ENCODE measurements at places on chromosomes 16 and 17.

DNA sequence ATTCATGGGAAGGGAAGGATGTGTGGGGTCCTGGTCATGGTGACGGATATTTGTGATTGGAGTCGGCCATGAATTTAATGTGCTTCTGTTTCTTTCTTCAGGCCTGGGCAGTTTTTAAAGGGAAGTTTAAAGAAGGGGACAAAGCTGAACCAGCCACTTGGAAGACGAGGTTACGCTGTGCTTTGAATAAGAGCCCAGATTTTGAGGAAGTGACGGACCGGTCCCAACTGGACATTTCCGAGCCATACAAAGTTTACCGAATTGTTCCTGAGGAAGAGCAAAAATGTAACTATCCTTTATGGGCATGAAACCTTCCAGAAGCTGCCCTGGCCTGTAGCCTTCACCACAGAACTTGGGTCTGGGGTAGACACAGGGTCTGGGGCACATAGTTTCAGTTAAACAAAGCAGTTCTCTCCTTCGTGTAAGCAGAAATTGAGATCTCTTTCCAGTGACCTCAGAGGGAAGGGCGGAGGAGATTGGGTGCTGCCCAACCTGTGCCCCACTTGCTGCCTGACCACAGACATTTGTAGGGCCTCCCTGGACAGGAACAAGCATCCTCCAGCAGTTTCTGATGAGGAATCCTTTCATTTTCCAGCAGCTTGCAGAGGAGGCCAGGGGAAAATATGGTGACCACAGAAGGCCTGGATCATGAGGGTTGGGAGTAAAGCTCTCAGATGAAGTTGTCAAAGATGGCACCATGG, 10.1 kb downstream of the IRF8 start:
- DNase-seq, result no peak

- DNase-seq, result no peak
Observed at GRCh38 chr17:69949973-69950695, 124.9 kb upstream of the KCNJ16 start.

- no peak for DNase-seq
Observed at GRCh38 chr16:363110-363765, 7.1 kb downstream of the MRPL28 start.

GRCh38 chr17:74550602-74551001, 4.7 kb upstream of the CD300C start:
- DNase-seq, result no peak

GRCh38 chr17:75909812-75910274, 5.2 kb upstream of the MRPL38 start:
- peak; percentile 35 for DNase-seq

GRCh38 chr16:20883554-20884239, 16.5 kb downstream of the DCUN1D3 start:
- DNase-seq, result no peak

- no peak for DNase-seq
Observed at GRCh38 chr16:48561960-48562393, 48.0 kb downstream of the N4BP1 start.

GRCh38 chr17:81109957-81110356, 55.4 kb upstream of the PVALEF start:
- DNase-seq, result no peak

DNA sequence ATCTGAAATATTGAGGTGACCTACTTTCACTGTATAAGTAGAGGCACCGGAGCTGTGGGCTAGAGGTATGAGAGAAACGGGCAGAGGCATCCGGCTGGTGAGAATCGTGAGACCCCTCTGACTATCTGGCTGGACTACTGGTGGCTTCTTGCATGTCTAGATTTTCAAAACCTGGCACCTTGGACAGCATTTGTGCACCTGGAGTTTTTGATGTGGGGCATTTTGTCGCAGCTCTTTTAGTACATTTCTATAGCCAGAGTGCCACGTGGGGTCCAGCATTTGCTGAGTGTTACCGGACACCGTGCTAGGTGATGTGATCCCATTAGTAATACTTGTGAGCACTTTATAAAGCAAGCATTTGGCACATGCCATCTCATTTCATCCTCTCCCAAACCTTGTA, 32.6 kb upstream of the SHISA9 start:
- DNase-seq, result no peak

DNA sequence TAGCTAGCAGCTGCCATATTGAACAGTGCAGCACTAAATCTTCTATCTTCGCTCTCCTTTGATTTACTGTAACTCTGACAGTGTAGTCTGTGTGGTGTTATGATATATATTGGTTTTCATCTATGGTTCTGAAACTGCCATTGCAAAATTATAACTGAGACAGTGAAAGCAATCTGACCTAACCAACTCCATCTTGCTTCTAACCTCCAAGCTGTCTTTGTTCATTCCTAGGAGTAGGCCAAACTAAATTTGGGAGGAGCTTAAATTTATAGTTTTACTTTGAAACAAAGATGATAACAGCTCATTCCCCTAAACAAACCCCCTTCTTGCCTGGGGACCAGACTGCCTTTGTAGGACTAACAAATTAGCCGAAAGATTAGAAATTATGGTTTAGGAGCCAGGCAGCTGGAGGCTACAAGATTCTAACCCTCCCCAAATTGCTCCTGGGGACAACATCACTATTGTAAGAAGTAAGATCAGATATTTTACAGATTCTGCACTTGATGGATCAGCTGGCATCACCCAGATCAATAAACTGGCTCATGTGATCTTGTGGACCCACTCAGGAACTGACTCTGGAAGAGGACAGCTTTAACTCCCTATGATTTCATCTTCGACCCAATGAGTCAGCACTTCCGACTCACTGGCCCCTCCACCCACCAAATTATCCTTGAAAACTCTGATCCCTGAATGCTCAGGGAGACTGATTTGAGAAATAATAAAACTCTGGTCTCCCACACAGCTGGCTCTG, 47.0 kb upstream of the FBXO47 start:
- no peak for DNase-seq

DNA sequence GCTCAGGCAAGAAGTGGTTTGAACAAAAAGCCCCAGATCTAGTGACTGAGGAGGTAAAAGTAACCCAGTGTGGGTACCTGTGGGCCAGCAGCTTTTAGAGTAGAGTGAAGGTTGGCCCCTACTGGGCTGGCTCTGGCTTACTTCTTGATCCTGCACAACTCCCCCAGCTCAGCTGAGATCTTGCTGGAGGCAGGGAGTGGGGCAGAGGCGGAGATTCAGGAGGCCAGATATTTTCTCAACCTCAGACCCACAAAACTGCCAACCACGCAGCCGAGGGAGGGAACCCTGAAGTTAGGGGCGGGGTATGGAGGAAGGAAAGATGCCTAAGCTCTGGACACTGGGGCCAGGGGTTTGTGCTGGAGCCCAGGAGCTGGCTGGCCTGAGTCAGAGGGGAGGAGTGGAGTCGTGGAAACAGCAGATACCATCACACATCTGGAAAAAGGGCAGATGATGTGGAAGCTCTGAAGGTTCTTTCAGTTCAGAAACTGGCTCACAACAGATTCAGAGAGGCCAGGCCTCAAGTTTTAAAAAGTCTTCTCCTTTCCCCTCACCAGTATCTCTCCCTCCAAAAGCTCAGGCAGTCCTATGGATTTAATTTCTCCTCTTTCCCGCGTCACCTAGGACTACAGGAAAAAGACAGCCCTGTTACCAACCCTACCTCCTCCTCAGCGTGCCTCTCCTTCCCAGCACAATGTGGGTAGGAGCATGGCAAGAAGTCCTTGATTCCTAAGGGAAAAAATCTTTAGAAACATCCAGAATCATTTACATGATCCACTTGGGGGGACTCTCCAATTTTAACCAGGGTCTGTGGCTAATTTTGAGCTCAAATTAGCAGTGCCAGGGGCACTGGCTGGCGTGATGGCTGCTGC, 48.1 kb downstream of the MYO18A start:
- no peak for DNase-seq

- DNase-seq, result no peak
Observed at GRCh38 chr16:71706046-71706445, 18.5 kb downstream of the PHLPP2 start.

DNA sequence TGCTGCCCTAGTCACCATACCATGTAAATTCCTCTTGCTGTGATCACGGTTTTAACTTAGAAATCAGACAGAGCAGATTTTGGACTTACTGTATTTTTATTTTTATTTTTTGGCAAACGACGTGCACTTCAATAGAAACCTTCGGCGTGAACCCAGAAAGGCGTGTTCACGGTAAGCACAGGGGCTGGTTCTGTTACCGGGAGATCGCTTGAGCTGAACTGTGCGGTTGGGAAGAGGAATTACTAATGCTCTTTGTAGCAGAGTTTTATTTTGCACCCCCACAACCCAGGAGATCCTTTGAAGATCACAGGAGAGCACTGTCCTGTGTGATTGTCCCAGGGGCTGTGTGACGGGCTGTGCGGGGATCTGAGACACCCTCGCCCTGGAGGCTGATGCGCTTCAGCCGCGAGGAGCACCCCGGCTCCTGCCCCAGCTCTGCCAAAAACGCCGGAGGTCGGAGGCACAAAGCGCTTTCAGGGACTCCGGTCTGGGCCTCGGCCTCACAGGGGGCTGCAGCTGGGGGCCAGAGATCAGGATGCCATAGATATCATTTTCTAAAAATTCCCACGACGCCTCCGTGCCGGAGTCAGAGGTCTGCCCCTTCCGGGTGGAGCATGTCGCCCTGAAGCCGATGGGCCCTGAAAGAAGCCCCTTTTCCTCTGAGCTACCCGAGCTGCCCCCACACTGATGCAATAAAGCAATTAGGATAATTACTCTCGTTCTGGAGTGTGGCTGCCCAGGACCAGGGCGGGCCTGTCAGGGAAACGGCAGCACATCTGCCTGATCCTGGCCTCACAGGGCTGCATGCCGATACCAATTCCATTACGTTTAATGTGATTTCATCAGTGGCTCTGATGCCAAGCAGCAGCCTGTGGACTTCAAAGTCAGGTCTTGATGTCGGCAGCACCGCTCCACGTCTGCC, 71.8 kb downstream of the LMF1 start:
- DNase-seq, result no peak

DNA sequence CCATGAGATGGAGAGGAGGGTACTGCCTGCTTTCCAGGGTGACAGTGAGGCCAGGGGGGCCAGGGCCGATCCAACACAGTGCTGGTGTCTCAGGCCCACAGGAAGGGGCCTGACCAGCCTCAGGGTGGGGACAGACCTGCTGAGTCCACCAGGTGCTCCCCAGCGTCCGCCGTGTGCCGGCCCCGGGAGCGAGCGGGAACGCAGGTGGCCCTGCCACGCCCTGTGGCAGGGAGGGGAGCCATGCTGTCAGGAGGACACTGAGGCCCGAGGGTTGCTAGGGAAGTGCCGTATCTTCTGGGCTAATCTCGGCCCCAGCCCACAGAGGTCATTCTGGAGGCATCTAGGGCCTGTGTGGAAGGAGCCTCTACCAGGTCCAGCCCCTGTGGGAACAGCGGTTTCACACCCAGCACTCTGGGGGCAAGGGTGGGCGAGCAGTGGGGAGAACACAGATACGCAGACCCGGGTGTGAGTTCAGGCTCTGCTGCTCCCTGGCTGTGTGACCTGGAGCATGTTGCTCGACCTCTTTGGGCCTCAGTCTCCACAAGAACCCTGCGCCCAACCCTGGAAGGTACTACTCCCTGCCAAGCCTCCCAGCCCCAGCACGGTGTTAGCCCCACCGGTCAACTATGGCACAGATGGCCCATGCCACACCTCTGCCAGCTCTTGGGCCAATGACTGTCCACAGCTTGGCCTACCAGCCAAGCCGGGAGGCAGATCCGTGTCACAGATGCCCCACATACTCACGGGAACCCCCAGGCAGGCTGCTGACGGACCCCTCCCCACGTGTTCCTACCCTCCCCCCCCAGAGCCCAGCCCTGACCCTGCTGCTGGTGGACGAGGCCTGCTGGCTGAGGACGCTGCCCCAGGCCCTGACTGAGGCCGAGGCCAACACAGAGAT, 43.9 kb upstream of the ZC3H18 start:
- no peak for DNase-seq

- no peak for DNase-seq
Observed at GRCh38 chr16:55435387-55435786, 43.6 kb upstream of the MMP2 start.

- peak; percentile 16 for DNase-seq
Observed at GRCh38 chr17:5874486-5874885, 195.7 kb upstream of the WSCD1 start.

- no peak for DNase-seq
Observed at GRCh38 chr16:49875806-49876715, 20.1 kb upstream of the ZNF423 start.

DNA sequence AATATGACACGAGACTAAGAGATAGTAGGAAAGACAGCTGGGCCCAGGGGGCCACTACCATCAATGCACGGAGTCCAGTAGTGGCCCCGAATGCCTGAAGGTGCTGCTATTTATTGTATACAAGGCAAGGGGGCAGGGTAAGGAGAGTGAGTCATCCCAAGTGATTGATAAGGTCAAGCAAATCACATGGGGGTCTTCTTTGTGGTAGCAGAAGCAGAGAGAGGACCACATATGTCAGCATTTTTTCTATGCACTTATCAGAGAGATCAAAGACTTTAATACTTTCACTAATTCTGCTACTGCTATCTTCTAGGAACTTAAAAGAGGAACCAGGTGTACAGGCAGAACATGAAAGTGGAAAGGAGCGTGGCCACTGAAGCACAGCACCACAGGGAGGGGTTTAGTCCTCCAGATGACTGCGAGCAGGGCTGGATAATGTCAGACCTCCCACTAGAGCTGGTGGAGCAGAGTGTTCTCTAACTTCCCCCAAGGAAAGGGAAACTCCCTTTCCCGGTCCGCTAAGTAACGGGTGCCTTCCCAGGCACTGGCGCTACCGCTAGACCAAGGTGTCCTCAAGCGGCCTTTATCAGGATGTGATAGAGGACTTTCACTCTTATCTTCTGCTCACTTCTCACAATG, 26.4 kb upstream of the ARL4D start:
- no peak for DNase-seq

GRCh38 chr17:35973333-35974260, 7.7 kb downstream of the CCL16 start:
- no peak for DNase-seq

DNA sequence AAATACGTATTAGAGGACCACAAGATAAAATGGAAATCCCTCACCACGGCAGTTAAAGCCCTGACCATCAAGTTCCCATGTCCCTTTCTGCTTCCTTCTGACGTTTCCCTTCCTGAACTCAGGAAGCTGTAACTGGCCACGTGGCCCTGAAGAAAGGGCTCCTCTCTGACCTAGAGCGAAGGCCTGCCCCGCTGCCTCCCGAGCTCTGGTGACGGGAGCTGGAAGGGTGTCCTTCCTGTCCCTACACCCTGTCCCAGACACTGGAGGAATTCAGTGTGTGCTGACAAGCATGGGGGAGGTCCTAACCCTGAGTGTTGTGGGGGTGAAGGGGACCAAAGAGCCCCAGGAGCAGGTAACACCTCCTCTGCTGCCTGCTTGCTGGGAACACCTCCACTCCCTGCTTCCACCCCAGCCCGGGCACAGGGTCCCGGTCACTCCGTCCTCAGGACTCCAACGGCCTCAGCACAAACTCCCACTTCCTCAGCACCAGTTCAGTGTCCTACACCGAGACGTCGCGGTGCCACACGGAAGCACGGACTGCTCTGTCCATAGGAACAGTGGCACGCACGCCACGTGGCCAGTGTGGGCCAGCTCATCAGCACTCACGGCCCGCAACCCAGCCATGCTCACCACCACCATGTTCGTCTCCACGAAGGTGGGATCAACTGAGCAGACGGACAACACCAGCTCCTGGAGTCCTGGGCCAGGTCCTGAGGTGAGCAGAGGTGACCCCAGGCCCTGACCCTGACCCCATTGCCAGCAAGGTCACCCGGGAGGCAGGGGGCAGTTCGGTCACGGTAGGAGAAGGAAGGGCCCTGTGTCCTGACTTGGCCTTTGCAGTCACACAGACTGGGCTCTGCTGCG, 16.9 kb downstream of the TMEM235 start:
- no peak for DNase-seq

GRCh38 chr16:17836868-17837602, 366.3 kb upstream of the XYLT1 start:
- DNase-seq, result no peak

- no peak for DNase-seq
Observed at GRCh38 chr17:28398280-28398981, 7.6 kb downstream of the SLC46A1 start.
